Mesothelial cell of epicardium (in vitro differentiated cells): ENCODE measurements at places on chromosomes 5 and 9.
A peak's percentile ranks its signal among the peaks of the same experiment; 100 is the strongest.

DNA sequence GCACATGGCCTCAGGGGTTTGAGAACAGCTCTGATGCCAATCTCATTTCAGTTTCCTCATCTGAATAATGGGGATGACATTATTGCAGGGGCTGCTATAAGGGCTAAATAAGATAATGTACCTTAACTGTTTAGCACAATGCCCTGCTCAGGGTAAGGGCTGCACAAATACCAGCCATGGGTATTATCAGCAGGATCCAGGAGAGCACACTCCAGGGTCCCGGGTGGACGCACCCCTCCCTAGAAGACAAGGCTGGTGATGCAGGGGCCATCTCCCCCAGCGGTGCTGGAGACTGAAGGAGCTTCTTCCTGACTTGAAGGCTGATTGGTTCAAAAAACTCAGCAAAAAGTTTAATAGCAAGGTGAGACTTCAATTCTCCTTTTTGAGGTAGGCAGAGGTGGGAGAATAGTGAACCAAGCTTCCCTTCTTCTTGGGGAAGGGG lies 2.7 kb upstream of the CXXC5 start:
- no peak for DNase-seq

- DNase-seq: no peak
Observed at GRCh38 chr9:133960568-133961129, 31.5 kb downstream of the VAV2 start.

DNA sequence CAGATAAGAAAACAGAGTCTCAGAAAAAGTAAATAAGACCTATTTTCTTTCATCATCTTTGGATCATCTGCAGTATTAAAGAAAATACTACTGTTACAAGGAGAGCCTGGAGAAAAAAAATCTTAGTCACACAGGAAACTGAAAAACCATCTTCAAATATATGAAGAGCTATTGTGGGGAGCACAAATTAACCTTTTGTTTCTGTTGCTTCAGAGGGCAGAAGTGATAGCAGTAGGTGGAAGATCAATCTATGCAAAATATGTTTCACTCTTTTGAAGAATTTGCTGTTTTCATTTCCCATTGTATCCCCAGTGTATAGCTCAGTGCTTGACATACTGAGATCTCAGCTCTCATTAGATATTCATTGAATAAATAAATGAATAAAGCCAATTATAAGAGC lies 13.1 kb upstream of the CEMIP2 start:
- no peak for DNase-seq

DNA sequence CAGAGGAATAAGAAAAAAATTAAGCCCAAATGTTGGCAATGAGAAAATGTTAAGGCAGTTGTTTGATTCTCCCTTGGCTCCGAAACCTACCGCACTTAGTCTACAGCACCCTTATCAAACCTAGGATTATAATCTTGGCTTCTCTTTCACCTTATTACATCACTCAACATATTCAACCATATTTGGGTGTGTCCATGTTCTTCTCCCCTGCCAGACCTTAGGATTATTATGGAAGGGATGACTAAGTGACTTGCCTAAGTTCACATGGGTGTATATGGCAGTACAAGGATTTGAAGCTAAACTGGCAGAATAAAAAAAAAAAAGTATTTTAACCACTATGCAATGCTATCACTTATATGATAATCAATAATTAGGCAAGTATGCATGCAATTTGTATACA lies 76.4 kb downstream of the PLK2 start:
- no peak for DNase-seq

GRCh38 chr9:16010221-16010620 lies 457.4 kb downstream of the CCDC171 start:
- DNase-seq: no peak

- DNase-seq: no peak
Observed at GRCh38 chr9:126860757-126861466, 473 bp downstream of the ZBTB34 start.

DNA sequence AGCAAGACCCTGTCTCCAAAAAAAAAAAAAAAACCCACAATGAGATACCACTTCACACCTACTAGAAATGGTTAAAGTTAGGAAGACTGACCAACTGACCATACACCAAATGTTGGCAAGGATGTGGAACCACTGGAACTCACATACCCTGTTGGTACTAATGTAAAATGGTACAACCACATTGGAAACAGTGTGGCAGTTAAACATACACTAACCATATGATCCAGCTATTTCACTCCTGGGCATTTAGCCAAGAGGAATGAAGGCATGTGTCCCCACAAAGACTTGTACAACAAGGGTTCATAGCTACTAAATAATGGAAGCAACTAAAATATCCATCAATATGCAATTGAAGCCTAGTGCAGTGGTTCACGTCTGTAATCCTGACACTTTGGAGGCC lies 21.3 kb downstream of the NAIF1 start:
- DNase-seq: no peak

DNA sequence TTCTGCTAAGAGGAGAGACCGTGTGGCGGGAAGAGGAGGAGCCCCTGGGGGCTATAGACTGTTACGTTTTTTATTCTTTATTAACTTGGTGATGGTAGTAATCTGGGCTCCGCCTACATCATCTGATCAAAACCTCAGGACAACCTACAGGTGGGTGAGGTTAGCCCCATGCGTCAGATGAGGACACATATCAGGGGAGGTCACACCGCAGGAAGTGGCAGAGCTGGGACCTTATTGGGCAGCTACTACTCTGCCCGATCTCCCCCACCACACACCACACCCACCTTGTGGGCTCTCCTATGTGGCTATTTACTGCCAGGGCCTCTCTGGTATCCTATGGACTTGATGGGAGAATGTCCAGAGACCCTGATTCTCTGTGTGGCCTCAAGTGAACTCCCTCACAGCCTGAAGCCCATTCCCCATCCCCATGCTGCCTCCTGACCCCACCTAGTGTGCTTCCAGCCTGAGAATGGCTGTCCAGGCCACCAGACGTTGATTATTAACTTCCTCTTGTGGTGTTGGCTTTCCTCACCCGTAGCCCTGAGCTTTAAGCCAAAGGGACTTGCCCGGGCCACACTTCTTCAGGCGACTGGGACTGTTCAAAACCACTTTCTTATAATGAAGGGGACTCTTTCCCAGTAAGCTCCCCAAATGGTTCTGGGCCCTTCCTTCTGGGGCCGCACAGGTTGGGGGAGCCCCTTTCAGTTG lies 8.2 kb downstream of the UNC5A start:
- no peak for DNase-seq

GRCh38 chr5:143016777-143017516 lies 246.8 kb downstream of the ARHGAP26 start:
- DNase-seq: no peak

GRCh38 chr5:33180900-33181299 lies 259.9 kb upstream of the TARS1 start:
- no peak for DNase-seq

DNA sequence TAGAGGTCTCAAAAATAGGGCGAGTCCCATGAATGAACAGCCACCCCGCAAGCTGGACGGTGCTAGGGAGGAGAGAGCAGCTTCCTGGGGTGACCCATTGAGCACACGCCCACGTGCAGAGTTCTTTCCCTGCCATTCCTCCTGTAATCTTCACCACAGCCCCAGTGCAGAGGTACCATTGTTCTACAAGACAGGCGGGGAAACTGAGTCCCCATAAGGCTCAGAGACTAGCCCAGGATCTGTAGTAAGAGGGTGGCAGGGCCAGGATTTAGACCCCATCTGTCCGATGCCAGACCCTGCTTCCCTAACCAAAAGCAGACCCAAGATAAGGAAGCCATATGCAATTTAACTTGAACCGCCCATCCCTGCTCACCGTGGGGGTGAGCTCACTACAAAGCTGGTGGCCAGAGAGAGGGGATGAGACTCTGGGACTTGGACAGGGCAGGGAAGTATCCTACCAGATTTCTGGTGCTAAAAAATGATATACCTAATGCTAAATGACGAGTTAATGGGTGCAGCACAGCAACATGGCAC lies 36.7 kb upstream of the ORM1 start:
- peak; percentile 25 for DNase-seq

- no peak for DNase-seq
Observed at GRCh38 chr5:157496864-157497263, 36.9 kb downstream of the NIPAL4 start.

DNA sequence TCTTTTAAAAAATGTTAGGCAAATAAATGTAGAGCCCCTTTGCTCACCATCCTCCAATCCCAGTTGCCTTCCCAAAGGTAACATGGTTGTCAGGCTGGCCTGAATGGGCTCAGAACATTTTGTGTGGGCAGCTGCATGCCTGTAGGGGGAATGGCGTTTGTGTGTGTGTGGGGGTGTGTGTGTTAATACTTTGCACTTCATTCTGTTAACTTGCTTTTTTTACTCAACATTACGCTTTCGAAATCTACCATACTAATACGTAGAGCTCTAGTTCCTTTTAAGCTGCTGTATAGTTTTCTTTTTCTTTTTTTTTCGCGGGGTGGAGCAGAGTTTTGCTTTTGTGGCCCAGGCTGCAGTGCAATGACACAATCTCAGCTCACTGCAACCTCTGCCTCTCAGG lies 14.0 kb downstream of the MYOZ3 start:
- DNase-seq: no peak

GRCh38 chr5:13989832-13990231 lies 45.3 kb upstream of the DNAH5 start:
- no peak for DNase-seq

DNA sequence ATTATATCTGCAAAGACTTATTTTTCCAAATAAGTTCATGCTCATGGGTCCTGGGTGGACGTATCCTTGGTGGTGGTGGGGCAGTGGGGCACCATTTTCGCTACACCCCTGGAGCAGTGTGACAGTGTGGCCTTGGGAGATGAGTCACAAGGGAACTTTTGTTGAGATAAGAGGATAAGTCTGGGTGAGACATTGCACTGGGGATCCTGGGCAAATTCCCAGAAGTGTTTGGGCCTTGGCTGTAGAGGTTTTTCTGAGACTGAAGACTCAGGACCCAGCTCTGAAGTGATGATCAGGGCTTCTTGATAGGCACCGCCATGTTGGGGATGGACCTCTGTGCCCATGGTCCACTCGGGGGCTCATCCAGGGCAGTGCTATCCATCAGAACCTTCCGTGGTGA lies 149.4 kb downstream of the MACROH2A1 start:
- peak; percentile 24 for DNase-seq

- DNase-seq: peak; percentile 85
Observed at GRCh38 chr5:43007246-43007910, 32.7 kb downstream of the ANXA2R start.

DNA sequence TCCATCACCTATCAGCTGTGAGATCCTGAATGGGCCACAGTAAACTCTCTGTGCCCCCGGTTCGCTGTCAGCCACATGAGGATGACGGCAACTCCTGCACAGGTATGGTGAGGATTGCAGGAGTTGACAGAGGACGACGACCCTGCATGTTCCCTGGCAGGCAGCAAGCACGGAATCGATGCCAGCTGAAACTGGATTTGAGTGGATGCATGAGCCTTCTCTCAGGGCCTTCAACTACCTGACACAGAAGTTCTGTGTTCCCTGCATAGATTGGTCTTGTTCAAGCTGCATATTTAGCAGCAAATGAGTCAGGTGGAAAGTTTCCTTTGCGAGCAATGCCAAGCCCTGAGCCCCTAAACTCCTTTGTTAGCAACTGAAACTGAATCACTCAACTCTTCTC lies 69.6 kb upstream of the PTCH1 start:
- no peak for DNase-seq
